ENCODE measurements at places on chromosomes 3 and 15.

DNA sequence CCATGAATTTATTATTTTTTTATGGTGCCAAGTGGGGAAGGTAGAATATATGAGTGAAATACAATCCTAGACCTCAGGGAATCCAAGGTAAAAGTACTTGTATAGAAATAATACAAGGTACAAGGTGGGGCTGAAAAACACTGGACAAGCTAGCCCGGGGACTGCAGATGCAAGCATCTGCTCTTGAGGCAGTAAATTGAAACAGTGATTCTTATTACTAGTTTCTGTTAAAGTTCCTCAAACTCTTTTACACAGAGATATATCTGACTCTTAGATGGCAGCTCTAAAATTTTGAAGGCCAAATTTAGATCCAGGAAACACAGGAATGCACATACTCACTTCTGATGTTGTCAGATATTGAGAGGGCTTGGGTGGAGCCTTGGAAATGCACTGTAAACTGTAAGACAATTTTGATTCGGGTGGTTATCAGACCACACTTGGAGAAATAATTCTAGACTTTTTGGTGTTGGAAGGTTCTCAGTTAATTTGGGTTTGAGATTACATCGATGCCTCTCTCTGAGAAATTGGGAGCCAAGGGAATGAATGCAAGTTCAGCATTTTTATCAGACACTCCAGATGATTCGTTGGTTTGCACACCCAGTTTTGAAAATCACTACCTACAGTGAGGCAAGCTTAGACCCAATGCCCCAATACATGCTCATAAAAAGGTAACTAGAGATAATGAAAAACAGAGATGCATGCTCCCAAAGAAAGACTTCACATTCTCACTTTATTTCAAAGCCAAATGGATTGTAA, 7.3 kb downstream of the TP63 start:
- no peak for DNase-seq

- no peak for DNase-seq
Measured at GRCh38 chr3:28267984-28268849, 26.8 kb downstream of the CMC1 start.

GRCh38 chr3:190321789-190322603, at the start of gene CLDN1:
TSS of gene CLDN1 (minus strand) at chr3:190322446. CDS start at chr3:190322206, 240 bp downstream.
- DNase-seq = peak; percentile 64

- no peak for DNase-seq
Measured at GRCh38 chr3:45861043-45861719, 19.3 kb upstream of the LZTFL1 start.

GRCh38 chr15:47724346-47724745, 7.0 kb downstream of the SEMA6D start:
- DNase-seq = no peak

DNA sequence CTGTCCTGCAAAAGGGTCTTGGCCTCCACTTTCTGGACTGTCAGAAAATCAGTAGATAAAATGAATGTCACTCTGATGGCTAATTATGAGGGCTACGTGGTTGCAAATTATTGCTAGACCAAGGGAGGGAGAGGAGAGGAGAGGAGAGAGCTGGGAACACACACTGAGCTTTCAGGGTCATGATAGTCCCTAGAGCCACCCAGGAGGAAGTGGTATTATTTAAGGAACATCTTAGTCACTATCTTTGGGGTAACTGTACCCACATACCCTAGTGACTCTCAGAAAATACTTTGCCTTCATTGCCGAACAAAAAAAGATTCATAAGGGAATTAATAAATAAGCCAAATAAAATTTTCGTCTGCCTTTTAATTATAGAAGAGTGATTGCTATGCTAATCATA, 642.3 kb upstream of the CFAP20DC start:
- no peak for DNase-seq

DNA sequence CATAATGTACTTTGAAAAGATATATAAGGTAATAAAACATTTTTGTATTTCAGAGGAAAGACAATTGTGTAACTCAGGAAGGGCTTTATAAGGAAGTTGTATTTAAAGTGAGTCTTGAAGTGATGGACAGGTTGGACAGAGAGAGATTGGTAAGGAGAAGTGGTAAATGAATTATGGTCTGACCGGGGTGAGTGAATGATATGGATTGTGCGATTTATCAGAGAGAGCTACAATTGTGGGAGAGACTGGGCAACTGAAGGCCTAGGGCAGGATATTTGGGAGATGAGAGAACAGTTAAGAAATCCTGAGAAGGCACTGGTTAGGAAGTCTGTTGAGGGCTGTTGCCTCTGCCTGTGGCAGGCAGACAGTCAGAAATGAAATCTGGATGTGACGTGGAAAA, 14.8 kb downstream of the IL1RAP start:
- DNase-seq = no peak

- DNase-seq = no peak
Measured at GRCh38 chr3:163957072-163957471, 1121.2 kb downstream of the SI start.

- no peak for DNase-seq
Measured at GRCh38 chr3:72265256-72266015, 480.5 kb upstream of the PROK2 start.

- no peak for DNase-seq
Measured at GRCh38 chr3:55978953-55979352, 489.3 kb downstream of the ERC2 start.

DNA sequence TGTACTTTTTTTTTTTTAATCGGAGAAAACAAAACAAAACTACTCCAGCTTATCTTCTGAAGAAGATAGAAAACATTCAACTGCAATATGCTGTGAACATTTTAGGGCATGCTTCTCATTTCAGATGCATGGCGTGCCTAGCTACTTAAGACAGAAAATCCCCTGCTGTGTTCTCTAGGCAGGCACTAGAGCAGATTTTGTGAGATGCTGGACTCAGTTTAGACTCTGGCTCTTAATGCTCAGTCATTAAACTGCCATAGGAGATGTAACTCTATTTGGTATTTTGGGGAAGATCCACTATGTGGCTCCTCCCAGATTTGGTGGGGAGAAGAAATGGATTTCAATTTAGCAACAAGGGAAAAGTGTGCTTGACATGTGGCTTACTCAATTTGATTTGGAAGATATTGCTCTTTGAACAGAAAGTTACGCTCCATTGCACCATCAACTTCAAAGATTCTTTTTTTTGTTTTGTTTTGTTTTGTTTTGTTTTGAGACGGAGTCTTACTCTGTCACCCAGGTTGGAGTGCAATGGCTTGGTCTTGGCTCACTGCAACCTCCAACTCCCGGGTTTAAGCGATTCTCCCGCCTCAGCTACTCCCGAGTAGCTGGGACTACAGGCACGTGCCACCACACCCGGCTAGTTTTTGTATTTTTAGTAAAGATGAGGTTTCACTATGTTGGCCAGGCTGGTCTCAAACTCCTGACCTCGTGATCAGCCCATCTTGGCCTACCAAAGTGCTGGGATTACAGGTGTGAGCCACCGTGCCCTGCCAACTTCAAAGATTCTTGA, 62.0 kb upstream of the LEKR1 start:
- no peak for DNase-seq

DNA sequence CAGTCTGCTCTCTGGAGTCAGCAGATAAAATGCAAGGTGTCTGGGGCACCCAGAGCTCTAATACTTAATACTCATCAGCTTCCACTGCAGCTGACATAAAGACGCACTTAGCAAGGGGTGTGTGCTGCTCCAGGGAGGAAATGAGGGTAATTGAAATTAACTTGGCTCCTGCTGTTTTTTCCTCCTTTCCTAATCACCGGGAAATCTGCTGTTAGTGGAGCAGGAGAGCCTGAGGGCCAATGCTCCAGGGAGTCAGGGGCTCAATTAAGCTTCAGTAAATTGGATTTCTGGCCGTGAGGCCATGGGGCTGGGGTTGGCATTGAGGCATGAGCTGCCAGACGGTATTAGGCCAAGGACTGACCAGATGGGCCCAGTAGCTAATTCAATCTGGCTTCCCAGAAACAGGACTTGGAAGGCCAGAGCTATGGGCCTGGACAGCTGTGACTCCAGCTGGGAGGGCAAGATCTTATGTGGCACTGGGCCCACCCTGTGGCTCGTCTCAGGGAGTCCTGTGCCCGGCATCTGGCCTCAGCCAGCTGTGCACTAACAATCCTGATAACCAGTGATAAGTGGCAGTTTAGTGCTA, 30.7 kb upstream of the CHRNB4 start:
- DNase-seq = no peak

DNA sequence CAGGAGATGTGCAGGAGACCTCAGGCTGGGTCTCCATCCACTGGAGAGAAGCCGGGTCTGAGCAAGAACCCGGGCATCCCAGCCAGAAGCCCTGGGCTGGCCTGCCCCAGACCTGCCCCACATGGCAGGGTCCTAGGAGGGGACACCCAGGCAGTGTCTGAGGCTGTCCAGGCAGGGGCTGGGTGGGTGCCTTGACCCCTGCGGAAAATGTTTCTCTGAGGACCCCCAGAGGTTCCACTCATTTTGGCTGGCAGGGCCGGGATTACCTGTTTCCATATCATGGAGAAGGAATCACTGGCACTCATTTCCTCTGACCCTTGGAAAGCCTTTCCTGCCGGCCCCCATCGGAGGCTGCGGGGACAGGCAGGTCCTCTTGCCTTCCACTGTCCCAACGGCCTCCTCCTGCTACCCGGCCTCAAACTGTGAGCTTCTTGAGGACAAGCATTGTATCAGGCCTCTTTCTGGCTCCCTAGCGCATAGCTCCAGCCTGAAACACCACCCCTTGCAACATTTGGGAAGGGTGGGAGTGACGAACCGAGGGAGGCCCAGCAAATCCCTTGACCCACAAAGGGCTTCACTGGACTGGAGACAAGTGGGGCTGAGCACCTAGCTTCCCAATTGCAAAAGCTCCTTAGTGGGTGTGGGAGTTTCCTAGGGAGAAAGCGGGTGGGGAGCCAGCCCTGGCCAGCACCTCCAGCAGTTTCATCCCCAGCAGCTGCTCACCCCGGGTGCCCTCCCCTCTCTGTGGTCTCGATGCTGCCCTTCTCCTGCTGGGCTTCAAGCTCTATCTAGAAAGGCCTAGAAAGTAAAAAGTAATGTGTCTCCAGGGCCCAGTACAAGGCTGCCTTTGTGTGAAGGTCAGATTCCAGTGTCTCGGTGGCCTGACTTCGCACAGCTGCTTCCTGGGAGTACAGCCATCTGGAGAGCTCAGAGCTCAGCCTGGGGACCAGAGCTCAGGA, 29.7 kb downstream of the ACSBG1 start:
- DNase-seq = no peak

- peak; percentile 79 for DNase-seq
Measured at GRCh38 chr15:99421172-99421656, 144.6 kb upstream of the MEF2A start.

- no peak for DNase-seq
Measured at GRCh38 chr15:47801522-47801921, 84.2 kb downstream of the SEMA6D start.

DNA sequence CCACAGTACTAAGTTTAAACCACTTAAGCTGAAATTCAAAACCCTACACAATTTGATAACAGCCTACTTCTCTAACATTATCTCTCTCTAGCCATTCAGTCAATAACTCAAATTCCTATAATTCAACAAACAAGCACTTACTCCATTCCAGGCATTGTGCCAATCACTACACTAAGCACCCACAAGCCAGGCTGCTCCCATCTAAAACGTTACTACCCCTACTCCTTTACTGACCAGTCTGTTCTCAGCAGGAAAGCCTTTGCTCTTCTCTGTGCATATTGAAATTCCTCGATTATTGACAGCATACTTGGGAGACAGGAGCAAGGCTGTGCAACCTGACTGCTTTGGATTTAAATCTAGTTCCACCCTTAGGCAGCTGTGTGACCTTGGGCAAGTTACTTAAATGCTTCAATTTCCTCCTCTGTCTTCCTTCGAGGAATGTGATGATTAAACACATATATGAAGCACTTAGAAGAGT, 177.2 kb upstream of the THBS1 start:
- no peak for DNase-seq

DNA sequence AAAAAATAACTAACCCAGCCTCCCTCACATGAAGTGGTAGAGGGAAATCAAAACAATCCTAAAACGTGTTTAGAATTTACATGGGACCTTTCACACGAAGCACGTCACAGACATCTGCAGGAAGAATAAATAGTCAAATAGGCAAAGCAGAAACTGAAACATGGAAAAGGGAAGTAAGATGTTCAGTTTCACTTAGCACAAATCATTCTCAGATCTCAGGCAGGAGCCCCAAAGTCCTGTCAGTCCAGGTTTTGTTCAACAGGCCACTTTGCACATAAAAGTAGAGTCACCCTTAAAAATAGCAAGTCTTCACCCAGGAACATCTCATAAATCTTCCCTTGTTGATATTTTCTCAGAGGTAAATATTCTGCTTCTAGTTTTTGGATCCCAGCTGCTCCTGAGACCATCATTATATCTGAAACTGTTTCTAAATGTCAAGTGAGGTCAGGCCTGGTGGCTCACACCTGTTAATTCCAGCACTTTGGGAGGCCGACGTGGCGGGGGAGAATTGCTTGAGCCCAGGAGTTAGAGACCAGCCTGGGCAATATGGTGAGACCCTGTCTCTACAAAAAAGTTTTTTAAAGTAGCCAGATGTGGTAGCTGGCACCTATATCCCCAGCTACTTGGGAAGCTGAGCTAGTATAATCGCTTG, 1.9 kb downstream of the RUBCN start:
- no peak for DNase-seq

Data from T-cell (primary cell).